Dermis microvascular lymphatic vessel endothelial cell (primary cell): ENCODE measurements at places on chromosomes 13 and 19. TPM values are rescaled to one million over a fixed set of nuclear protein-coding genes. Genes with fewer than 3 reads are reported as not detected.
A peak's percentile ranks its signal among the peaks of the same experiment; 100 is the strongest.

DNA sequence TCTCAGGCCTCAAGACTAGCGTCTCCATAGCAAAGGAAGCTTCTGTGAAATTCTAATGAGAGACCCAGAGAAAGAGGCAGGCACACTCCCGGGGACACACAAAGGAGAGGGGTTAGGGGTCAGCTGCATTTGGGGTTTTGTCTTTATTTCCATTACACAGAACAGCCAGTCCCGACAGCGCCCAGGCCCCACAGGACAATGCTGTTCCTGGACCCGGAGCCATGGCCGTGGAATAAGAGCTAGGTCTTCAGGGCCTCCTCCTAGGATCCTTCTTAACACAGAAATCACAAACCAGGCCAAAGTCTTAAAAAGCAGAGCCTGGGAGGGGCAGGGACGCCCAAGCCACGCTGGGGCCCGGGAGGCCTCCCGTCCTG lies 22.8 kb downstream of the KCTD15 start:
- no peak for DNase-seq

GRCh38 chr19:19031891-19032290 lies 1.4 kb downstream of the SUGP2 start:
- DNase-seq = no peak

GPR108 gene
- total RNA-seq = 32.1 and 48.3 TPM in 2 replicates

MYADM gene
- 5.9 and 12.5 TPM in 2 replicates for total RNA-seq

- no peak for DNase-seq
These were observed 31.0 kb downstream of the C2CD4C start for GRCh38 chr19:377801-378581.

DNA sequence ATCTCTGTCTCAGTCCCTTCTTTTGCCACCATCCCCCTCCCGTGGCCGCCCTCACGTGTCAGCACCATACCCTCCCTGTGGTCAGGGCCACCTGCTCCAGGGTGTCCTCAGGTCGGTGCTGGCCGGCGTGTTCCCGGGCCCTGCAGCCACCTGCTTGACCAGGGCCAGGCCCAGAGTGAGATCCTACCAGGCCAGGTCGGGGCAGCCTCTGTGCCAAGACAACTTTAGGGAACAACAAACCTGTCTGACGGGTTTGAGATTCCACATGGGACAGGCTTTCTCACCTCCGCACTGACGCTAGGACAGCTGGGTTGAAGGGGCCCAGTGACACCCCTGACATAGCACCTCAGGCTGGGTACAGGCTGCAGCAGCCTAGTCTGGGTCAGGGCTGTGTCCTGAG lies 7.5 kb upstream of the SBNO2 start:
- DNase-seq = no peak

ZNF574 gene
- 8.0 and 13.4 TPM in 2 replicates for total RNA-seq

NXNL1 gene
- total RNA-seq = not detected in 2 replicates

GRCh38 chr13:66234159-66234558 lies 996.0 kb downstream of the PCDH9 start:
- no peak for DNase-seq

MISP3 gene
- total RNA-seq = 0.13 TPM in 2 replicates

DNA sequence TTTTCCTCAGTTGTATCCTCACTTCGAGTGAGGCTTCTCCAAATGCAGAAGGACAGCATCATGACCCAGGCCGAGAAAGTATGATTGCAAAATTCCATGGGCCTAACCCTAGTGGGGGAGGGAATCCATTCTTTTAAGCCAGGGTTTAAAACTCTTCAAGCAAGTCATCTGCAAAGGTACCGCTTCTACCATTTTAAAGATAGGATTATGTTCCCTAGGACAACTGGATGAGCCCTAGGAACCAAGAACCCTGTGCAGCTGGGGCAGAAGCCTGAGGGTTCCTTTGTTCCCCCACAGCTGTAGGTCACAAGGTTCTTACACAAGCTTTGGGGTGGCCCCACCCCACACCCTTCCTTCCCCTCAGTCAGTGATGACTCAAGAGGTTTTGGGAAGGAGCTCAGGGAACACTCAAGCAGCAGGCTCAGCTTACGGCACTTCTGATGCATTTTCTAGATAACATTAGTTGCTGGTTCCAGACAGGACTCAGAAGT lies 13.5 kb downstream of the ARL11 start:
- no peak for DNase-seq

- DNase-seq = no peak
These were observed 4.7 kb upstream of the YJEFN3 start for GRCh38 chr19:19524053-19524452.

MBD3L3 gene
- not detected in 2 replicates for total RNA-seq

DNA sequence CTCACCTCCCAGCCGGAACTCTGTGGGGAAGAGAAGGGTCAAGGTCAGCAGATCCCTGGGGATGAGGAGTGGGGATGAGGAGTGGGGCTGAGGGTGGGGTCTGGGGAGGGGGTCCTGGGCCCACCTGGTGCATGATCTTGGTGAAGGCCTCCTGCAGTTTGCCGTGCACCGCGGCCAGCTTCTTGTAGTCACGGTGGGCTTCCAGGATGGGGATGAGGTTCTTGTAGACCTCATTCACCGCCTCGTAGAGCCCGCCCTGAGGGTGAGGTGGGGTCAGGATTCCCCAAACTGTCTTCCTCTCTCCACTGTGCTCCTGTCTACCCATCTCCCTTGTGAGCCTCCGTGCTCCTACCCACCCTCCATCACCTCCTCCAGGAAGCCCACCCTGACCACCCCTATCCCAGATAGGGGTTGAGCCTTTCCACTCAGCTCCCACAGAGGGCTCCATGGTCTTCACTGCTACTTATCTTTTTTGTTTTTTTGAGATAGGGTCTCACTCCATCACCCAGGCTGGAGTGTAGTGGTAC lies 6.8 kb upstream of the KANK2 start:
- no peak for DNase-seq

- peak; percentile 98 for DNase-seq
These were observed 1.7 kb upstream of the SBK3 start for GRCh38 chr19:55546822-55547614.

- DNase-seq = peak; percentile 45
These were observed 76.9 kb downstream of the GADD45B start for GRCh38 chr19:2552859-2553258.

GRCh38 chr13:66530158-66530557 lies 700.0 kb downstream of the PCDH9 start:
- no peak for DNase-seq

DNA sequence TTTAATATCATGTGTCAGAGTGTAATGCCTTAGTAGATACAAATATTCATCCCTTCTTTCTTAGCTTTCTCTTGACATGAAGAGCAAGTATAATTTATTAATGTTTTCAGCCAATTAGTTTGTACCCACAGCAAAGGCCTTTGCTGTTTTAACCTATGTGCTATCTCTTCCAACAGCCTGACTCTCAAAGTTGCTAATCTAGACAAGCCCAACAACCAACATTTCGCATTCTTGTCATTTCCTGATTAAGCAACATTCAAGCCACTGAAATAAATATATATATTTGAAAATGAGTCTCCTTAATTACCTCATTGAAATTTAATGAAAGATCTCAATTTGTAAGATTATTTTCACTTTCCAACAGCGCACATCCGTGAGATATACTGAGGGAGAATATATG lies 18.5 kb downstream of the EPSTI1 start:
- no peak for DNase-seq

DNA sequence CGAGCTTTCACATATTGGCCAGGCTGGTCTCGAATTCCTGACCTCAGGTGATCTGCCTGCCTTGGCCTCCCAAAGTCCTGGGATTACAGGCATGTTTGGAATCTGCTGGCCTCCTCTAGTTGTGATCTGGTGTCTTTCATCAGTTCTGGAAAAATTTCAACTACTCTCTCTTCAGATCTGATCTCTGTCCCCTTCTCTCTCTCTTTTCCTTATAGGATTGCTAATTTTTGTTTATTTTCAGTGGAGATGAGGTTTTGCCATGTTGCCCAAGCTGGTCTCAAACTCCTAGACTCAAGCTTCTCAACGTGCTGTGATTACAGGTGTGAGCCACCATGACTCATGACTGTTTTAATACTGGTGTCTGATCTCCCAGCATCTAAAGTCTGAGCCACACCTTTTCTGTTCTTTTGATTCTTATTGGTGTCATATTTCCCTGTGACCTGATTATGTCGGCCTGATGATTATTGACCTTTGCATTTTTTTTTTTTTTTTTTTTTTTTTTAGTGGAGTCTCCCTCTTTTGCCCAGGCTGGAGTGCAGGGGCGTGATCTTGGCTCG lies 10.4 kb upstream of the NANOS2 start:
- DNase-seq = no peak
